ENCODE measurements at places on chromosomes 1 and 21. TPM values are rescaled to one million over a fixed set of nuclear protein-coding genes. Genes with fewer than 3 reads are reported as not detected.

DNA sequence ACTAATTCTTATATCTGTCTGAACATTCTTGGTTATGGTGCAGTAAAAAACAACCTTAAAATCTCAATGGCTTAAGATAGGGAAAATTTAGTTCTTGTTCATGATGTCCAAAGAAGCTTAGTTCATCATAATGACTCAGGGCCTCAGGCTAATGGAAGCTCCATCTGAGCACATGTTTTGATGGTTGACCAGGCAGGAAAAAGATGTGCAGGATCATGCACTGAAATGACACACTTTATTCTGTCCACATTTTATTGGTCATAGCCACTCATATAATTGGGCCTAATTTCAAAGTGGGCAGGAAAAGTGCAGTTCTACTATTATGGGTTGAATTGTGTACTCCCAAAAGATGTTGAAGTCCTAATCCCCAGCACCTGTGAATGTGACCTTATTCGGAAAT is 198.2 kb downstream of the CENPF start:
- DNase-seq: no peak
- no peak overlapping the region for H3K27ac ChIP-seq
- no peaks in the 10 kb centered on the region for H3K36me3 ChIP-seq
- no peak overlapping the region for H3K4me3 ChIP-seq
- H3K27me3 ChIP-seq: no peaks in the 10 kb centered on the region

DNA sequence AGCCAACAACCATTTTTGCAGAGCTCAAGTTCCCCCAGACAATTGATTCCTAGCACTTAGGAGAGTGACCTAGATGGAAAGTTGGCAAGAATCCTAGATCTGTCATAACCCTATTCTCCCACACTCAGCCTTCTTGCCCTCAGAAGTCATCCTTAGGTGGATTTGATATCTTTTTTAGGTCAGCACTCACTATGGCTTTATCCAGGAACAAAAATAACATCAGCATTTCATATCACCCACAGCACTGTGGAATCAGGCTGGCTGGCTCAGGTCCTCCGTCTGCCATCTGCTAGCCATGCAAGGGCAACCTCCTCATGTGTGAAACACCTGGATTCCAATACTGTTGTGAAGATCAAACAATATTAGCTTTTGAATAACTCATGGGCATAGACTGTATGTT is 6.0 kb downstream of the DPT start:
- H3K4me1 ChIP-seq: peaks cover 10% of the 10 kb centered on the region
- no peaks in the 10 kb centered on the region for H3K36me3 ChIP-seq

DNA sequence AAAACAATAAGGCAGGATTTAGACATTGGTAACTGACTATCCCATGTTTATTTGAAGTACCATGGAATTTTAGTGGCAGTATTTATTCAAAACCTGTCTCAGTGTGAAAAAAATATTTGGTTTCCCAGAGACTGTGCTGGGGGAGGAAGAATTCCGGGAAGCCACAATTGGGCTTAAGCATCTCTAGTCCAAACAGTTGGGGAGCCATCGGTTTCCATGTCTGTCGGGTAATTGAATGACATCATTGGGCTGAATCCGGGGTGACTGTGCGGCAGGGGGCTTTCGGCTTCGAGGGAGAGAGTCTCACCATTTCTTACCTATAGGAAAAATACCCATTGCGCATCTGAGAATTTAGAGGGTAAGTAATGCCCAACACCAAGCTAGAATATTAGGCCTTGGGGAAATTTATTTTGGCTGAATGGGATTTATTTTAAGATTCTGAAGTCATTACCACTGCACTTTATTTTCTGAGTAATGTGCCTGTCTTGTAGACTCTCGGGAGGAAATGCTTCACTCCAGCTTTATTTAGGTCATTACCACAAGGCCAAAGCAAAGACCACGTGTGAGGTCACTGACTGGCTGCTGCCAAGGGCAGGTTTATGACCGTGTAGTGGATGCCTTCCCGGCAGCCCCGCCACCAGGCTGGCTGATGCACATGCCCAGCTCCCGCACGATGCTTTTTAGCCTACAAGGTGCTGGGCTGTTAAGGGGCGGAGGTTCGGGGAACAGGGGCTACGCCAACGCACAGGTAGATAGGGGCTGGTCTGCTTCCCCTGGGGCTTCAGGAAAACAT is 23.1 kb upstream of the UMODL1 start:
- no peak overlapping the region for H3K27ac ChIP-seq
- H3K27me3 ChIP-seq: no peaks in the 10 kb centered on the region
- no peak overlapping the region for H3K4me3 ChIP-seq

DNA sequence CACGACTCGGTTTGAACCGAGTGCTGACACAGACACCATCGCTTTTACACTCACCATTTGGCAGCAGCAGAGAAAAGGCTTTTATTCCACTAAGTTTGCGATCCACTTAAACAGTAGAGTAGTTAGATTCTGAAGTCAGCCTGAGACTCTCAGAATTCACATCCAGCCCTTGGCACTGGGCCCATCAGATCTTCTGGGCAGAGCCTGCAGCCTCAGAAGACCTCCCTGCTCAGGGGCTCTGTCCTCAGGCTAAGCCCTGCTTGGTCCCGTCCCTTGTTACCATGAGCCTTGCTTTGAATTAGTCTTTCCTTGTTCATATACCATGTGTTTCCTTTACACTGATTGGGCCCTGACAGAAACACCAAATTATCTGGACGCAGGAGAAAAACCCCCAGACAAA is 41.4 kb upstream of the AJAP1 start:
- no peak for DNase-seq
- no peaks in the 10 kb centered on the region for H3K4me1 ChIP-seq
- H3K27me3 ChIP-seq: peaks cover under 1% of the 10 kb centered on the region

GRCh38 chr1:38420666-38421065 is 374.1 kb upstream of the POU3F1 start:
- no peak overlapping the region for H3K27ac ChIP-seq
- no peaks in the 10 kb centered on the region for H3K36me3 ChIP-seq
- H3K4me3 ChIP-seq: no peak overlapping the region
- H3K27me3 ChIP-seq: no peaks in the 10 kb centered on the region
- no peaks in the 10 kb centered on the region for H3K4me1 ChIP-seq

GRCh38 chr1:234936612-234937389 is 191.8 kb downstream of the TOMM20 start:
- no peaks in the 10 kb centered on the region for H3K27me3 ChIP-seq
- DNase-seq: no peak
- H3K4me1 ChIP-seq: no peaks in the 10 kb centered on the region
- no peaks in the 10 kb centered on the region for H3K36me3 ChIP-seq

DNA sequence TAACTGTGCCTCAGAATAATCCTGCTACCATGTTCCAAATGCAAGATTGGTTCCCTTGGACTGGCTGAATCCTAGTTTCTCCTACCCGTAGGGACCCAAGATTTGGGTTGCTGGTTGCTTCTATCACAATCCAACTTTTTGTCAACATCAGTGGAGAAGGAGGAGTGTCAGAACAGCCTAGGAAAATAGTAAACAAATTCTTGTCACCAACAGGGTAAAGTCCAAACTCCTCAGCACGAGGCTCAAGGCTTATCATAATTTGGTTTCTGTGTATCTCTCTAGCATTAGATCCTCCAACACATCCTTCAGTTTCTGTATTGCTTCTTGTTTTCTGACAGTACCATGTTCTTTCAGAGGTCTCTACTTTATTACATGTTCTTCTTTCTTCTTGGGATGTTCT is 370.2 kb upstream of the DAB1 start:
- no peak overlapping the region for H3K27ac ChIP-seq
- no peaks in the 10 kb centered on the region for H3K27me3 ChIP-seq
- no peaks in the 10 kb centered on the region for H3K4me1 ChIP-seq
- no peak for DNase-seq

DNA sequence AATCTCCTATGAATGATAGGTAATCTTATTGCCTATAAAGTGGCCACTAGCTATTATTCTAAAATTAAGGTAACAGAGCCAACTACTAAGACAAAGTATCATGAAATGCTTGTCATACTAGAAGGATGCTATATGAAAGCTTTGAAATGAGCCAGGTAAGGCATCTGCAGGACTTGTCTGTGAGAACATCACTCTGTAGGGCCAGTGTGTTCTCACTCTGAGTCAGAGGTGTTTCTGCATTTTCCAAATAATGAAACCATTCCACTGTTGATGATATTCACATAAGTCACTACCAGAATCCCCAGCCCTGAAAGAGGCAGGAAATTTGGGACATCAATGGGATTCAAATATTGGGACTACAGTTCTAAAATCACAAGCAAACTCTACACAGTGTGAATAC is 25.8 kb upstream of the GBP5 start:
- no peaks in the 10 kb centered on the region for H3K36me3 ChIP-seq
- no peak overlapping the region for H3K27ac ChIP-seq
- no peak for DNase-seq

DNA sequence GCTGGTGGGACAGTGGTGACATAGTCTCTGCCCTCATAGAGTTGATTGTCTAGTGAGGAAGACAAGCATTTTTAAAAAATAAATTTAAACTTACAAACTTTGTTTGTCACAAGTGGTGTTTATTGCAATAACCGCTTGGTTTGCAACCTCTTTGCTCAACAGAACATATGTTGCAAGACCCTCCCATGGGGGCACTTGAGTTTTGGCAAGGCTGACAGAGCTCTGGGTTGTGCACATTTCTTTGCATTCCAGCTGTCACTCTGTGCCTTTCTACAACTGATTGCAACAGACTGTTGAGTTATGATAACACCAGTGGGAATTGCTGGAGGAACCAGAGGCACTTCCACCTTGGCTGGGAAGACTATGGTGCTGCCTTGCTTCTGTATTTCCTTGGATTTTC is 58.4 kb downstream of the LAMC2 start:
- peaks cover 31% of the 10 kb centered on the region for H3K4me1 ChIP-seq
- peak; percentile 84 for DNase-seq
- H3K27me3 ChIP-seq: no peaks in the 10 kb centered on the region
- no peak overlapping the region for H3K4me3 ChIP-seq

DNA sequence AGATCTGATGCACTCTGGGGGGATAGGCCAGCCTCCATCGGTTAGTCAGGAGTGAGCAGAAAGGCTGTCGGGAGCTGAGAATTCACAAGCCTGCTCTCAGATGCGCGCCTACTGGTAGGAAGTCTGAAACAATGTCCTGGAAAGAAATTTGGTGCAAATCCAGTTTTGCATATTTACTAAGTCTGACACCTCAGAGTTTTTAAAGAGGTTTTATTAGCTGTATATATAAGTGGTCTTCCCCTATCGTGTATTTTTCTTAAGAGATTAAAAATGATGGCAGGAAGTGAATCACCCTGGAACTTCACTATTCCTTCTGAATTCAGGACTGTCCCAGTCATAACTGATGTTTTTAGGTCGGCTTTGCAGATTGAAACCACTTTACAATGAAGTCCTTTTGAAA is 99.8 kb upstream of the C1orf105 start:
- peak overlapping the region; percentile 7 for H3K27ac ChIP-seq
- H3K4me1 ChIP-seq: peaks cover 12% of the 10 kb centered on the region
- H3K27me3 ChIP-seq: no peaks in the 10 kb centered on the region
- H3K36me3 ChIP-seq: no peaks in the 10 kb centered on the region

- no peaks in the 10 kb centered on the region for H3K27me3 ChIP-seq
- DNase-seq: no peak
- H3K27ac ChIP-seq: no peak overlapping the region
- no peaks in the 10 kb centered on the region for H3K36me3 ChIP-seq
- no peak overlapping the region for H3K4me3 ChIP-seq
- H3K4me1 ChIP-seq: no peaks in the 10 kb centered on the region
These were observed 47.8 kb downstream of the DAB1 start for GRCh38 chr1:57376041-57376440.

- DNase-seq: no peak
- H3K36me3 ChIP-seq: no peaks in the 10 kb centered on the region
- no peak overlapping the region for H3K27ac ChIP-seq
- no peak overlapping the region for H3K4me3 ChIP-seq
- H3K27me3 ChIP-seq: no peaks in the 10 kb centered on the region
These were observed 5.1 kb upstream of the REG4 start for GRCh38 chr1:119816407-119816806.

GRCh38 chr1:67811781-67812180 is 21.5 kb downstream of the GNG12 start:
- no peaks in the 10 kb centered on the region for H3K36me3 ChIP-seq
- DNase-seq: no peak
- H3K4me3 ChIP-seq: no peak overlapping the region
- no peaks in the 10 kb centered on the region for H3K27me3 ChIP-seq
- peaks cover 47% of the 10 kb centered on the region for H3K4me1 ChIP-seq
- no peak overlapping the region for H3K27ac ChIP-seq

- H3K27ac ChIP-seq: no peak overlapping the region
- H3K36me3 ChIP-seq: peaks cover 7% of the 10 kb centered on the region
- H3K4me3 ChIP-seq: no peak overlapping the region
- no peaks in the 10 kb centered on the region for H3K4me1 ChIP-seq
These were observed 38.2 kb downstream of the CD46 start for GRCh38 chr1:207789792-207790787.

DNA sequence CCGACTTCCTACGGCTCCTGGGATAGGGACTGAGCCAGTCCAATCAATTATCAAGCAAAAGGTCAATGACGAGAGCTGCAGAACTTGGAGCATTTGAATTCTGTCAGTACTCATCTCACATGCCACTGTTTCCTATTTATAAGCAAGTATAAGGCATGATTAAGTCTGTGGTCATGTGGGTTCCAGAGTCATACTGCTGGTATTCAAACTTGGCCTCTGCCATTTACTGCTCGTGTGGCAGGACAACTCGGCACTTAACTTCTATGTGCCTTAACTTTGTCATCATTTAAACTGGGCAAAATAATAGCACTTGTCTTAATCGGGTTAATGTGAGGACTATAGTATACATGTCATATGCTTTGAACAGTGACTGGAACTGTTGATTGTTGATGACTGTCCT is 44.9 kb upstream of the TNFSF18 start:
- no peaks in the 10 kb centered on the region for H3K36me3 ChIP-seq
- no peaks in the 10 kb centered on the region for H3K27me3 ChIP-seq
- no peaks in the 10 kb centered on the region for H3K4me1 ChIP-seq
- H3K4me3 ChIP-seq: no peak overlapping the region
- no peak for DNase-seq

- no peaks in the 10 kb centered on the region for H3K4me1 ChIP-seq
- peaks cover 26% of the 10 kb centered on the region for H3K36me3 ChIP-seq
- no peaks in the 10 kb centered on the region for H3K27me3 ChIP-seq
- H3K27ac ChIP-seq: no peak overlapping the region
These were observed 20.3 kb upstream of the TXLNA start for GRCh38 chr1:32159189-32159588.

Gene KRTAP12-2
- not detected for polyA plus RNA-seq

Gene SPATA17
- 0.53 TPM for polyA plus RNA-seq

Gene ZNF695
- polyA plus RNA-seq: not detected

Gene CFHR1
- polyA plus RNA-seq: not detected

Gene ATAD3B
- 11.0 TPM for polyA plus RNA-seq

Gene KRTAP27-1
- polyA plus RNA-seq: not detected

Gene DCDC2B
- polyA plus RNA-seq: not detected

Gene TRIM62
- 3.8 TPM for polyA plus RNA-seq

Gene GBP1
- polyA plus RNA-seq: 4.5 TPM
